ENCODE measurements at places on chromosomes 16 and 17. TPM values are rescaled to one million over a fixed set of nuclear protein-coding genes. Genes with fewer than 3 reads are reported as not detected.

- DNase-seq: no peak
Observed at GRCh38 chr17:12826431-12826830, 37.1 kb downstream of the ARHGAP44 start.

- peak; percentile 11 for DNase-seq
Observed at GRCh38 chr17:7878234-7878633, 10.4 kb upstream of the CHD3 start.

- peak; percentile 47 for DNase-seq
Observed at GRCh38 chr17:37829592-37830123, 84.8 kb upstream of the HNF1B start.

PRSS8 gene
- 79.3 TPM for total RNA-seq

FOXN1 gene
- total RNA-seq: not detected

TMEM235 gene
- 0.29 TPM for total RNA-seq

SNX20 gene
- total RNA-seq: not detected
